M059J (cell line): ENCODE measurements at places on chromosomes 7 and 10. TPM values are rescaled to one million over a fixed set of nuclear protein-coding genes. Genes with fewer than 3 reads are reported as not detected.

The LRRC17 gene
- 84.3 and 108 TPM in 2 replicates for total RNA-seq

The PMPCB gene
- 65.1 and 87.2 TPM in 2 replicates for total RNA-seq

DNA sequence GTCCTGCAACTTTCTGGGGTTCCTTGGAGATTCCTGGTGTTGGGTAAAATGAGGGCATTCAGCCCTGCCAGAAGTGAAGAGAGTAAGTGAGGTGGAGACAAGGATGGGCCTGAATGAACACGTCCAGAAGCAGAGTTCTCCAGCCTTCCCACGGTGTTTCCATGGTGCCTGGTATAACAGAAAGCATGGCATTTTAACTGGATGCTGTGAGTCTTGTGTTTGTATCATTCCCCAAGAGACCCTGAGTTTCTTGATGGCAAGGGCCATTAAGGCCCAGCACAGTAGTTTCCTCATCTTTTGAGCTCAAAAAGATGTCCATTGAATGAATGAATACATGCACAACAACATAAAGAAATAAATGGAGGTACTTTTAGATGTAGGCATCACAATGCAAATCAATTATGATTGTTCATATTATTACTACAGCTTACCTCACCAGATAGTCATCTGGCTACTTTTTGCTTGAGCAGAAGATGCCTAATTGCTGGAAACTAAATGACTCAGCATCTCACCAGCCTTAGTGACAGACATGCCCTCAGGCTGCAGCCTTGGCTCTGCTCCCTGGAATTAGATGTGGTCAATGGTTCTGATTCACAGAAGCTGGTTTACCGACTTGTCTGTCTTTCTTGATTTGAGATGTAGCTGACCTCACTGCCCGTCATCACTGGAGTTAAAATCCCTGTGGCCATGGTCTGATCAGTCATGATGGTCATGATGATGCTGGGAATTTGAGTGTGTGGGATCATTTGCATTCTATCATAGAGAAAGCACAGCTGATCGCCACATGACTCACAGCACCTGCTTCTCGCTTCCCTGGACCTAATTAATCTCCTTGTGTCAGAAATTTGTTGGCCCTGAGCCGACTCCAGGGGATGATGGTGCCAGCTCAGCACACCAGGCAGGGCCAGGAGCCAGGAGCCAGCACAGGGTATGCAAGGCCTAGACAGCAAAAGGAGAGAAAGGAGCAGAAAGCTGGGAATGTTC is 83.9 kb downstream of the CXCL12 start:
- DNase-seq, result peak; percentile 100

DNA sequence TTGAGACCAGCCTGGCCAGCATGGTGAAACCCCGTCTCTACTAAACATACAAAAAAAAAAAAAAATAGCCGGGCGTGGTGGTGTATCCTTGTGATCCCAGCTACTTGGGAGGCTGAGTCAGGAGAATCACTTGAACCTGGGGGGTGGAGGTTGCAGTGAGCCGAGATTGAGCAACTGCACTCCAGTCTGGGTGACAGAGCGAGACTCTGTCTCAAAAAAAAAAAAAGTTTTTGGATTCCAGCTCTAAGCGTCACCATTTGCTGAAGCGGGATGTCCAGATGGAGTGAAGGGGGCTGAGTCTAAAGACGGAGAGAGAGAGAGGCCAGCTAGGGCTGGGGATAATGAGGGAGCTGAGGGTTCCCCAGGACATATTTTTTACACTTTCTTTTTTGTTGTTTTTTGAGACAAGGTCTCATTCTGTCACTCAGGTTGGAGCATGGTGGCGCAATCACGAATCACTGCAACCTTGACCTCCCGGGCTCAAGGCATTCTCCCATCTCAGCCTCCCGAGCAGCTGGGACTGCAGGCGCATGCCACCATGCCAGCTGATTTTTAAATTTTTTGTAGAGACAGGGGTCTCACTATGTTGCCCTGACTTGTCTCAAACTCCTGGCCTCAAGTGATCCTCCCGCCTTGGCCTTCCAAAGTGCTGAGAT is 9.4 kb upstream of the HK1 start:
- DNase-seq, result no peak

DNA sequence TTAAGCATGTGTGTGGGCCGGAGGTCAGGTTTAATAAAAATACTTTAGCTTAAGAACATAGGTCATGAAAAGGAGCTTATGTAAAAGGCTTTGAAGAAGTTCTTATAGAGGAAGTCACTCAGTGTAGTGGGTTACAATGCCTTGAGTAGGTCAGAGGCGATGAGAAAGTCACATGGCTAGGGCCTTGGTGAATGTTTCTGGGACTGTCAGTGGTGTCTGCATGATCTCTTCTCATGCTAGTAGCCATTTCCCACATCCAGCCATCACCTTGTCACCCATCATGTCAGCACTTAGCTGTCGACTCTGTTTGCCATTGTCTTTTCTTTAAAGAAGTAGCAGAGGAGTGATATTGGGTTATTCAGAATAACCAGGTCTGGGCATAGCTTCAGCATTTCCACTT is 236.6 kb downstream of the CDK14 start:
- no peak for DNase-seq

The TLL2 gene
- 0.02 TPM in 1 of 2 replicates, not detected in the other for total RNA-seq

The MINDY3 gene
- 10.5 and 12.5 TPM in 2 replicates for total RNA-seq

DNA sequence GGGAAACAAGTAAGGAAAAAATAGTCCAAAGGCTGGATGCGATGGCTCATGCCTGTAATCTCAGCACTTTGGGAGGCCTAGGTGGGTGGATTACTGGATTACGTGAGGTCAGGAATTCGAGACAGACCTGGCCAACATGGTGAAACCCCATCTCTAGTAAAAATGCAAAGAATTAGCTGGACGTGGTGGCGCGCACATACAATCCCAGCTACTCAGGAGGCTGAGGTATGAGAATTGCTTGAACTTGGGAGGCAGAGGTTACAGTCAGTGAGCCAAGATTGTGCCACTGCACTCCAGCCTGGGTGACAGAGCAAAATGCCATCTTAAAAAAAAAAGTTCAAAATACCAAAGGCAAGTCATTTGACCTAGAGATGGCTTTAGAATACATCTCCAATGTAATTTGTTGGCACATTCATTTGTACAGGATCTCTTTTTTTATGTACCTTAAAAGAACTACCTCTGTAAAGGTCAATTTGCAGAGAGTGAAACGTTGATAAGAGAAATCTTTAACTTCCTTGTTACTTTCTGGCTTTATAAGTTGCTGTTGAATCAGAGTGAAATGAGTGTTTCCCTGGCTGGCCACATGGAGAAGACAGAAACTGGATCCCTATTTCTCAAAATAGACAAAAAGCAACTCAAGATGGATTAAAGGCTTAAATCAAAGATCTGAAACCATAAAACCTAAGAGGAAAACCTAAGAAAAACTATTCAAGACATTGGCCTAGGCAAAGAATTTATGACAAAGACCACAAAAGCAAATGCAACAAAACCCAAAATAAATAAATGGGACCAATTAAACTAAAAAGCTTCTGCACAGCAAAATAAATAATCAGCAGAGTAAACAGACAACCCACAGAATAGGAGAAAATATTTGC is 260.7 kb downstream of the KLF6 start:
- peak; percentile 27 for DNase-seq

DNA sequence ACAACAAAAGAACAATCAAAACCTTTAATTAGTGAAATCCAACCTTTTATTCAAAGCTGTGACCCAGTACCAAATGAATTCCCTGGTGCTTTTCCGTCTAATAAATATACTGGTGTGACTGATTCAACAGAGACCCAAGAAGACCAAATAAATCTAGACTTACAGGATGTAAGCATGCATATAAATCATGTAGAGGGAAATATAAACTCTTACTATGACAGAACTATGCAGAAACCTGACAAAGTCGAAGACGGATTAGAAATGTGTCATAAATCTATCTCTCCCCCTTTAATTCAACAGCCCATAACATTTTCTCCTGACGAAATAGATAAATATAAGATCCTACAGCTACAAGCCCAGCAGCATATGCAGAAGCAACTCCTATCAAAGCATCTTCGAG is 540.6 kb upstream of the TEX47 start:
- no peak for DNase-seq

The PLA2G12B gene
- not detected in 2 replicates for total RNA-seq

- DNase-seq, result peak; percentile 97
Observed at GRCh38 chr10:119253433-119254174, 46.2 kb downstream of the GRK5 start.

DNA sequence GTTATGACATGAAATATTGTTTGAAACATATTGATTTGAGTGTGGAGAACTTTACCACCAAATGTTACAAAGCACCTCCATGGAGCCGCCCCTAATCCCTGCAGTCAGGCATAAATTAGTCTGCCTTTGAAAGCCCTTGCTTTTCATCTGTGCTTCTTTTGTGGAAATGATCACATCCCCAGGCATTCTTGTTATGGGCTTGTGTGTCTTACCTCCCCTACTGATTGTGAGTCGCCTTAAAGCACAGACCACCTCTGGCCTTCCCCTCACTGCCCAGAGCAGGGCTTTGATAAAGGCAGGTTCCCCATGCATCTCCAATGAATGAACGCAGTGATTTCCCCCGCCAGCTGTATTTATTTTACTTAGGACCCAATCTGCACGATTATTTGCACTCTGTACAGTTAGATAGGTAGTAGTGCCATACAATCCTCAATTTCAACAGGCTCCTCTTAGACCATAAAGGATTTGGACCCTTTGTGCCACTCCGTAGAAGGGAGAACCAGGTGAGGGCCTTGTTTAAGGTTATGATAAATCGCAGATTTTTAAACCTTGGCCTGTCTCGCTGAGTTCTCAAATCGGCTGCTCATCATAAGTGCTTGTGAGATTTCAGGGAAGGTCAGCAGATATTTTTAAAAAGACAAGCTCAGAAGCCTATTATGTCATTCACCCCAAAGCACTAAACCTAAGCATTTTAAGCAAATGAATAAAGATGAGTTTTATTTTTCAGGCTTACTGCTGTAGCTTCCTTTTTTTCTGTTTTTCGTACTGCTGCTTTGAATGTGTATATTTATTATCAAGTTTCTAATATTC is 107.8 kb downstream of the CUBN start:
- no peak for DNase-seq

DNA sequence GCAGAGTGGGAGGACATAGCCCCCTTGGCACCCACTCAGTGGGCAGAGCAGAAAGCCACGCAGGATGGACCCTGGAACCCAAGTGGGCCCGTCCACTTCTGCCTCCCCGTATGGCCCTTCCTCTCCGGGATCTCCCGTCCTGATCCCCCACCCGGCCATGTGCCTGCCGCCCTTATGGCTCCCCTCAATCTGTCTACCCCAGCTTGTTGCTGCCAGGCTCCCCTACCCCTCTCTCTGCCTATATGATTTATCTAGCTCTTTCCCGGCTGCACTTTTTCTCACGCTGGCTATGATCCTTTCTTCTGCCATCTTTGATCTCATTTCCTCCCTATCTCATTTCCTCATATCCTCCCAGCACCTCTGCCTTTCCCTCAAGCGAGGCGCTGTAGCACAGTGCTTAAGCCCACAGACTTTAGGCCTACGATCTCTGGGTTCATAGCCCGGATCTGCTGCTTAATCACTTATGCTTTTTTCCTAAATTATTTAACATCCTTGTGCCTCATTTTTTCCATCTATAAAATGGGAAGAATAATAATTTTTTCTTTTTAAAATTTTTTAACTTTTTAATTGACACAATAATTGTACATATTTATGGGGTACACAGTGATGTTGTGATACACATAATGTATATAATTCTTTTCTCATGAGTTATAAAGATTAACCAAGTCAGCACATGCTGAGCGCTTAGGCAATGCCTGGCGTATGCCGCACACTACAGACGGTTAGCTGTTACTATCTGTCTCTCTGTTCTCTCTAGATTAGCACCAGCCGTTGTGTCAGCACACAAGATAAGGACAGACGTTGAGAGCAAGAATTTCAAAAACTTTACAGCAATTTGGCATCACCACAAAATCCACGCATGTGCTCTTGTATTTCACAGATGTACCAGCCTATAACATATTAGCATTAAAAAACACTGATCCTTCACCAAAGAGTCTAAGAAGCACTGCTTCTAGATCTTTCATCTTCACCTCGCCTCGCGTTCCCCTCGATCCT is 18.1 kb downstream of the KCNH2 start:
- no peak for DNase-seq

The SFTPA2 gene
- 0.15 TPM in 1 of 2 replicates, not detected in the other for total RNA-seq

GRCh38 chr7:92034116-92034515 is 93.5 kb downstream of the AKAP9 start:
- DNase-seq, result no peak

GRCh38 chr10:32317795-32318357 is 29.1 kb downstream of the EPC1 start:
- DNase-seq, result no peak

DNA sequence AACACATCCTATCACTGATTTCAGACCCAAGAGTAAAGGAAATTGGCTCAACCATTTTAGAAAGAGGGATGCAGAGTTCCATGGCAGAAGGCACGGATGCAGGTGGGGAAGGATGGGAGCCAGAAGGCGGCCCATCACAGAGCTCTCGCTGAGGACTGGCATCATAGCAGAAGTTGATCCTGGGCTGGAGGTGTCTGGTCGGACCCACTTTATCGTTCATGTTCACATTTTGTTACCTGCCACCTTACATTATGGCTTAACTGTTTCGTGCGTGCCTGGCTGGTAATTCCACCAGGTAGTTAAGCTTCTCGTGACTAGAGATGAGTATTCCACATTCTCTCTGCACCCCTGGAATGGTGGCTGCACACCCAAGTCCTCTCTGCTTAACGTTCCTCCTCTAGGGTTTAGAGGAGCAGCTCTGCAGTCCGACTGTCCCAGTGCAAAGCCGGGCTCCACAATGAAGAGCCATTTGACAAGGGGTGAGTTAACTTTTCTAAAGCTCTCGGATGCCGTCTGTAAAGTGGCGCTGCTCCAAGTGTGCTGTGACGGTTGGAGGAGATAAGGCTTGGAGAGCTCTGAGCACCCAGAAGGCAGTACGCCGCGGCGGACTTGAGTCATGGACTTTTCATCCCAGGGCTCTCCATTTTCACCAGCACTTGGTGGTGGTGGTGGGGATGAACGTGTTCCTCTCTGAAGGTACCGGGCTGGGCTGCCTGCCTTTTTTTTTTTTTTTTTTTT is 157.1 kb upstream of the SHH start:
- DNase-seq, result no peak

- DNase-seq, result no peak
Observed at GRCh38 chr10:62853710-62854109, 37.5 kb upstream of the EGR2 start.

GRCh38 chr10:9824631-9825071 is 1193.0 kb upstream of the CELF2 start:
- DNase-seq, result no peak

- peak; percentile 20 for DNase-seq
Observed at GRCh38 chr7:155591055-155591775, 44.9 kb upstream of the CNPY1 start.

- DNase-seq, result peak; percentile 11
Observed at GRCh38 chr10:1368842-1369171, 312.6 kb downstream of the WDR37 start.

DNA sequence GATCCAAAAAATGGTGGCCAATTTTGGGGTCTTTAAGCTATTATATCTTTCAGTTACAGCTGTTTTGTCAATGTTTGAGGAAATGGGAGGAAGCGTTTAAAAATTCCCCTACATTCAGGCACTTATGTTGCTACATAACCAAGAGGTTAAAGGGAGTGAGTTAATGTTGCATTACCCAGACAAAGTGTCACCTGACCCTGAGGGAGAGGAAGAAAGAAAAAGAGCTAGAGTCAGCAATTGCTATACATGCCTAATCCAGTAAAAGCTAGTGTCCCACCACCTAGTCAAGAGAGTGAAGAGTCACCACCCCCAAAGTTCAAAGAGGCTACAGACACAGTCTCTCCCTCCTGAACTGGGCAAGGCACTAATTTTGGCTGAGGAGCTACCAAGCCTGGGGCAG is 69.5 kb upstream of the ZNF92 start:
- no peak for DNase-seq

The CALHM1 gene
- not detected in 2 replicates for total RNA-seq

The SORCS1 gene
- total RNA-seq, result not detected in 2 replicates

The NUTM2A gene
- 0.20 and 2.4 TPM in 2 replicates for total RNA-seq
